ENCODE measurements at places on chromosomes 11 and 22. TPM values are rescaled to one million over a fixed set of nuclear protein-coding genes. Genes with fewer than 3 reads are reported as not detected.

DNA sequence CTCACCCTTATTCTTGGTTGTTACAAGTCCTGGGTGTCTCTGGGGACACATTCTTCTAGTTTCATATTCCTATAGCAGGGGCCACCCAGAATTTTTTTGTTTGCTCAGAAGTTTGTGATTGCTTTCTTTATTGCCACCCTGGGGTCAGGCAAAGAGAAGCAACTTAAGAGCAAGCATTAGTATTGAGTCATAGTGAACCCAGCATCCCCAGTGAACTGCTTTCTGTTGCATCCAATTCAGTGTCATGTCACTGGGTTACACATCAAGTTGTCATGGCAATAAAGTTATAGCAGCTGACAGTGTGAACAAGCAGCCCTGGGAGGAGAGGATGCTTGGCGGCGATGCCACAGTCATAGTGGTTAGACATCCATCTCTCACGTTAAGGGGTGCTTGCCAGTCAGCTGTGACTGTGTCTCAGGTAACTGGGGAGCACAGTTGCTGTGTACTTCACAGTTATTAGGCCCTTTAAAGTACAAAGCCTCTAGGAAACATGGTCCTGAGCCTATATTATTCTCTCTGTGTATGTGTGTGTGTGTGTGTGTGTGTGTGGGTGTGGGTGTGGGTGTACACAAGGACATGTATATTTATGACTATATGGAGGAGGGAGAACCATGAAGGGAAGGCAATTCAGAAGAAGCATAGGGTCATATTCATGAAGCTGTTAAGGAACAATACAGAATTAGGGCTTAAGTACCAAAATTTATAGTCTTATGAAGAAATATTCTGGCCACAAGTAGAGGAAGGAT is 52.5 kb downstream of the TRIM44 start:
- no peak for DNase-seq

Gene MTNR1B
- not detected for total RNA-seq

DNA sequence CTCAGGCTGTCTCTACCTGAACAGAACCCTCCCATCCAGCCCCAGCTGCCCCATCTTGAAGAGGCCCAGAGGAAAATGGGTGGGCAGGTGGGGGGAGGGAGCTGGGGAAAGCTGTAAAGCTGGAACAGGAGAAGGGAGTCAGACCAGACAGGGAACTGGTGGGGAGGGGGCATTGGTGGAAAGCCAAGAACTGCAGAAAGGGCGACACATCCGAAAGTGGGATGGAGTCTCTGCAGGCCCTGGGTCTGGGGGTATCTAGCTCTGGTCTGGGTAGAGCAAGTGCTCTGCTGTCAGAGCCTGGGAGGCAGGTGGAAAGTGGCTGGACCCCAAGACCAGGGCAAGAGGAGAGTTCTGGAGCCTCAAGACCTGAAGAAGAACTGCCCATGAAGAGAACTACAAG is 7.7 kb downstream of the TMPRSS13 start:
- no peak for DNase-seq

DNA sequence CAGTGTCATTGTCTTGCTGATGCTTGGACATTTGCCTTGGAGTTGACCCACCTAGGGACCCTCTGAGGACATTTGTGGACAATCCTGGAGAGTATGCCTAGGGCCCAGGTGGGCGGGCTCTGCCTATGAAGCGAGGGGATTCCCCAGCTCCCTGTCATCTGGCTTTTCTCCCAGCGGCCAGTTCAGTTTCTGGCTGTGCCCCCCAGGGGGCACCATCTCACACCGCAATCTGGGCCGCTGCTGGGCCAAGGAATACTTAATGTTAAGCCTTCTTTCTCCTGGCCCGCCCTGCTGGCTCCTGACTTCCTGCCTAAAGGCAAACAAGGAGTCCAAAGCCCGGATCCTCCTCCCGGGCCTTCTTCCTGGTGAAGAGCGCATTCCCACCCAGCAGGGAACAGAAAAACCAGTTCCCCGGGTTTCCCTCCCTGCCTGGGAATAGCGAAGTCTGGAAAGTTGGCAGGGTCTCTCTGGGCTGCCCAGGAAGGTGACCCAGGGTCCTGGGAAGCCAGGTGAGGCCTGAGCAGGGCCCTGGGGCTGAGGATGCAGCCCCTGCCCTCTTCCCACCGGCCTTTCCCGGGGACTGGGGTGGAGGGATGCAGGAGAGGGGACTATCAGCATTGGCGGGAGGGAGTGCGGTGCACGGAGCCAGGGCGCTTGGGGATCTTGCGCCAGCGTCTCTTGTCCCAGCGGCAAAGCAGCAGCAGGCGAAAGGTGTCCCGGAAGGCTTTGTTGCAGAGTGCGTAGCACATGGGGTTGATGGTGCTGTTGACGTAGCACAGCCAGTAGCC is 11.9 kb downstream of the CHRM1 start:
- DNase-seq: no peak

DNA sequence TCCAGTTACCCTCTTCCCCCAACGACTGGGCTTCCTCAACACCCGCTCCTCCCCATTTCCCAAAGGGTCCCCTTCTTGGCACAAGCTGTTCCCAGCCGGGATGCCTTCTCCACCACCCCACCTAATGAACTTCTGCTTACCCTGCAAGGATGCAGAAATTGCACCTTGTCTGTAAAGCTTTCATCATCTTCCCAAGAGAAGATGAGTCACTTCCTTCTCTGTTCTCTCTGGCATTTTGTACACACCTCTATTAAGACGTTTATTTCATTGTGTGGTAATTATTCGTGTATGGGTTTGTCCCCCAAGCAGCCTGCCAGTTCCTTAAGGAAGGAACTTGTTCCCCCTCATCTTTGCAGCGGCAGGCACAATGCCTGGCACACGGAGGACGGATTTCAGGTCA is 351.1 kb downstream of the CADM1 start:
- DNase-seq: no peak

Gene OR51E2
- total RNA-seq: not detected

- no peak for DNase-seq
Observed at GRCh38 chr22:40377931-40378330, 7.5 kb downstream of the SGSM3 start.

Gene KIAA0930
- total RNA-seq: 45.5 TPM

Gene PTPRCAP
- 109 TPM for total RNA-seq

- DNase-seq: no peak
Observed at GRCh38 chr22:49039625-49040024, 788.0 kb downstream of the BRD1 start.

Gene MUC5AC
- not detected for total RNA-seq

All from activated T-helper 1 cell treated with anti-CD3 and anti-CD28 coated beads, Interleukin-12 subunit alpha, Interleukin-12 subunit beta, Interleukin-2, Interleukin-4 antibody, amounts not matched to agents 30 ng/mL and 10 ng/mL and 1 ng/mL, durations not matched to agents 14 hours and 24 hours and 36 hours (primary cell).